ENCODE measurements at places on chromosomes 1 and 21. TPM values are rescaled to one million over a fixed set of nuclear protein-coding genes. Genes with fewer than 3 reads are reported as not detected.

- DNase-seq: peak; percentile 86
Measured at GRCh38 chr1:201275253-201275666, 8.0 kb upstream of the PKP1 start.

DNA sequence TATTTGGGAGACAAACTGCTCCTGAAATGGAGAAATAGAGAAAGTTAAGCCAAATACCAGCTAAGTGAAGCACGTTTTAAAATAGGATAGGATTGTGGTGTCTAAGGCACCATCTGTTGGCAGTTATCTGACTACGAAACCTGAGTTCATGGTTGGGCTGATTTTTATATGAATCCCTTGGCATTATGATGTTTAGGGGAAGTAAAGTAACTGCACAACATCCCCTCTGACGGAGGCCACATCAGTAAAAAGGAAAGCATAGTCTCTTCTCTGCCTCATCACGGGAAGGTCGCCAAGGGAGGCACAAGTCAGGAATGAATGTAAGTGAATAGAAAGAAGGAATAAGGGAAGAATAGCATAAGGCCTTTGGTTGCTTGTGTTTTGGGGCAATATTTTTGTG, 128.0 kb downstream of the PRRX1 start:
- no peak for DNase-seq

DNA sequence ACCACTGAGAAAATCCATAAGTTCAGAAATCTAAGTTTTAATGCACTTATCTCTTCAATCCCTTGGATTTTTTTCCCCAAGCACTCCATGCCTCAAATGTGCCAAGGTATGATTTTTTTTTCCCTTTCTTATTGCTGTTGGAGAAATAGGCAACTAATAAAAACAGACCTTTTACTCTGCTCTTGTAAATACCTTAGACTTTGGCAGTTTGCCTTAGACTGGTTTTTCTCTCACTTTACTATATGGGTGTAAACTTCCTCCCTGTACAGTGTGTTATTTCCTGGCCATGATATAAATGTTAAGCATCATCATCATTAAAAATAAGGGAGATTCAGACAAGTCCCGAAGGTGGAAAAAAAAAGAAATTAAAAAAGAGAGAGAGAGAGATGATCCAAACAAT, 65.7 kb downstream of the LRRC8C start:
- DNase-seq: no peak

DNA sequence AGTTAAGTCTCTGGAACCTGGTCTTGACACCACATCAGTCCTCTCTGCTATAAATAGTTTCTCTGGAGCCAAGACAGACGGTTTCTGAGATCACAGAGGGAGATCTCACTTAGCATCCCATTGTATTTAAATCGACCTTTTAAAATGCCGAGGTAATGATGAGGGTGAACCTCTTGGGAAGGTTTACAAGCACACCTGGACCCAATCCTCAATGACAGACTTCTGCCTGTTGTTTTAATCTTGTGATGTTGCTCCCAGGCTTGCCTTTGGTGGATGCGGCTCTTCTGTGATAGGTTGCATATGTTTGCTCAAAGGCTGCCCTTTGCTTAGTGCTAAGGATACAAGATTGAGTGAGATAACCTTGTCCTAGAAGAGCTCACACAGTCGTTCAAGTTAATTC, 104.6 kb upstream of the L1TD1 start:
- DNase-seq: no peak

GRCh38 chr21:30271611-30272010, 11.1 kb downstream of the KRTAP24-1 start:
- no peak for DNase-seq

GRCh38 chr1:78894811-78895210, 111.7 kb downstream of the ADGRL4 start:
- DNase-seq: no peak

GRCh38 chr1:79388694-79389361, 382.3 kb upstream of the ADGRL4 start:
- DNase-seq: no peak

- no peak for DNase-seq
Measured at GRCh38 chr1:165431079-165431478, 13.8 kb downstream of the RXRG start.

GRCh38 chr1:93598396-93598795, 83.2 kb downstream of the BCAR3 start:
- DNase-seq: peak; percentile 35

- DNase-seq: no peak
Measured at GRCh38 chr21:27363719-27364477, 397.0 kb upstream of the ADAMTS5 start.

DNA sequence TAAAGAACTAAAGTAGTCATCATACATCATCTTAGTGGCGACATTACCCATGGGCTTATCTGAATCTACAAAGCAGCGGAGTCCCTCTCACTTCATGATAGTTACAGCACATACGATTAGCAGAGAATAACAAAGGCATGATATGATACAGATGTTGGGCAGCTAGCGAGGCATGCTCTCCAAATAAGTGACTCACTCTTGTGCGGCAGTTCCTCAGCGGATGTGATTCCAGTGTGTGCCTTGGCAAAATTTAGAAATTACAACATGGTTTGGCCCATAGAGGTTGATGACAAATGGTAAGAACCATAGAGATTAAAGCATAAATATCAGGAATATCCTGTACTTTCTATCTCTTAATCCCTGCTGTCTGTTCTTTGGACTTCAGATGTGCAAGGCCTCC, 48.1 kb upstream of the PAXBP1 start:
- DNase-seq: no peak

DISC1 gene
- total RNA-seq: 7.9 TPM
